ENCODE measurements at places on chromosomes 4 and X. TPM values are rescaled to one million over a fixed set of nuclear protein-coding genes. Genes with fewer than 3 reads are reported as not detected.

GRCh38 chr4:16106956-16107355, 23.1 kb upstream of the PROM1 start:
- no peak for DNase-seq

GRCh38 chr4:183610613-183611012, 48.4 kb downstream of the RWDD4 start:
- no peak for DNase-seq

DNA sequence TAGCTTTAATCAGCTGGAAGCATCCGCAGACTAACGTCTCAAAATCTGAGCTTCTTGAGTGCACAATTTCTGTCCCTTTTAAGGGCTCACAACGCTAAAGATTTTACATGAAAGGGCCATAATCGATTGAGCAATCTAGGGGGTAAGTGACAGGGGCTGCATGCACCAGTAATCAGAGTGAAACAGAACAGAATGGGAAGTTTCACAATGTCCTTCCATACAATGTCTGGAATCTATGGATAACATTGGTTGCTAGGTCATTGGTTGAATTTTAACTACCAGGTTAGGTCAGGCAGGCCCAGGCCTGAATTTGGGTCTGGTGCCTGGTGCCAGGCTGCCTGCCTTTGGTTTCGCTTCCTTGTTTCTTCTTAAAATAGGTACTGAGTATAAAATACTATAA, 42.0 kb upstream of the MTMR8 start:
- no peak for DNase-seq

DNA sequence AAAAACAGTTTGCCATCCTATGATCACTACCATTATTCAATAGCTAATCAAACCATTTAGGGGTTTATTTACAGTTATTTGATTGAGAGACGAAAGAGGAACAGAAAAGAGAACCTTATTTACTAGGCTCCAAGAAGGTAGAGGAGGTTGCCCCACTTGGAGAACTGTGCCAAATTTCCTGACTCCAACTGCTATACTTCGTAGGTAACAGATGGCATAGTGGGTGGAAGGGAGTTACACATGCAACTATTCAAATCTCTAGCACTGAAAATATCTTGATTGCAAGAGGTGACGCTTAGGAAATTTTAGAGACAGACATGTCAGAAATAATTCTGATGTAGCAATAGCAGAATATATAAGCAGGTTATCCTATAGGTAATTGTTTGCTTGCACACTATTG, 38.0 kb upstream of the TMPRSS11F start:
- DNase-seq, result no peak

DNA sequence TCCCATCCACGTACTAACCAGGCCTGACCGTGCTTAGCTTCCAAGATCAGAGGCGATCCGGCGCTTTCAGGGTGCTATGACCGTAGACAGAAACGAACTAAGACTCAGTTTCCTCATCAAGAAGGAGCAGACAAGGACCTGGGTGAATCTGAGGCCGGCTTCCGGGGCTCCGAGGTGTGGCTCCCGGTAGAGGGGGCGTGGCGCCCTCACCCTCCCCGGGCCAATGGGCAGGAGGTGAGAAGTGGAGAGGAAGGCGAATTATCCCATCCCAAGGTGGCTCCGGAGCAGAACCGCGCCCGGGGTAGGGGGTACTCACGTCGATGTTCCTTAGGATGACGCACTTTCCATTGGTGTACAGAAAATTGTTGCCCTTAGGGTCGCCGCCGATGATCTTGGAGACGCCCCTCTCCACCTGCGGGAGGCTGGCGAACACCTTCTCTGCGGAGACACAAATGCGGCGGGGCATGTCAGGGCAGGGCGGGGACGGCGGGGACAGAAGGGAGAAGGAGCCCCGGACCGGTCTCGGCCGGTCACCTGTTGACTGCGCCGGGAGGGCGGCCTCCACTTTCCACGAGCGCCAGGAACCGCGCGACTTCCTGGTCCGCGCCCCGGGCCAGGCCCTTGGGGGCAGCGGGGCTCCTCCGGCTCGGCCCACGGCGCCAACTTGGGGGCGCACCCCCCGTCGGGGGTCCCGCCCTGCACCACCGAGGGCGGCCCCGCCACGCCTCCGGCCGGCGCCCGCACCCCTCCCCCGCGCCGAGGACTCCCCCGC, 616 bp downstream of the WDR1 start:
- DNase-seq, result peak; percentile 22

DNA sequence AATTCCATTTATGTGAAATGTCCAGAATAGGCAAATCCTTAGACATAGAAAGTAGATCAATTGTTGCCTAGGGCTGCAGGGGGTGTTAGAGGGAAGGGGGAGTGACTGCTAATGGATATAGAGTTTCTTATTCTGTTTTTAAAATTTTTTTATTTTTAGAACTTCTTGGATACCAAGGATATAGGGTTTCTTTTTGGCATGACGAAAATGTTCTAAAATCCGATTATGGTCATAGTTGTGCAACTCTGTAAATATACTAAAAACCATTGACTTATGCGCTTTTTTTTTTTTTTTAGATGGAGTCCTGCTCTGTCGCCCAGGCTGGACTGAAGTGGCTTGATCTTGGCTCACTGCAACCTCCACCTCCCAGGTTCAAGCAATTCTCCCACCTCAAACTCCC, 125.2 kb upstream of the USP9X start:
- DNase-seq, result no peak

DNA sequence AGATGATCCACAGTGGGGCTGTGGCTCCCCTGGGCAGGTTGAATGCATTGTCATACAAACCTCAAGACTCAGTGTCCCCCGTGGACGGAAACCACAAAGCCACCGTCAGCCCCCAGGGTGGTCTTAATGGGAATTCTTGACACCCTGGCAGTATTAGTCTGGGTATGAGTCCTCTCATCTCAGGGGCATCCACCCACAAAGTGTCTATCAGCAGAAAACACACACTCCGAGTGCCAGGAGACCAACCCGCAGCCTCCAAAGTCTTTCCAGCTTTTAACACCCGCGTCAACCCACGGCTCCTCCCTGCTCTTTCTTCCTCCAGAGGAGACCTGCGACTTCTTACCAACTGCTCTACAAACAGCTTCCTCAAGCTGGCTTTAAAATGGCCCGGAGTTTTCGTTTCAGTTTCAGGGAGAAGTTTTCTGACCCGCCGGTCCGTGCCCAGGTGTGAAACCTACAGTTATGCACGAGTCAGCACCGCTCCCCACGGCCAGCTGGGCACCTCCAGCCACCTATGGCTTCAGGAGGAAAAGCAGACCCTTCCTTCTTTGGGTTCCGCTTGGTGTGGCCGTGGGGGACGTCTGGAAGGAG, 14.4 kb upstream of the ASMTL start:
- no peak for DNase-seq

DNA sequence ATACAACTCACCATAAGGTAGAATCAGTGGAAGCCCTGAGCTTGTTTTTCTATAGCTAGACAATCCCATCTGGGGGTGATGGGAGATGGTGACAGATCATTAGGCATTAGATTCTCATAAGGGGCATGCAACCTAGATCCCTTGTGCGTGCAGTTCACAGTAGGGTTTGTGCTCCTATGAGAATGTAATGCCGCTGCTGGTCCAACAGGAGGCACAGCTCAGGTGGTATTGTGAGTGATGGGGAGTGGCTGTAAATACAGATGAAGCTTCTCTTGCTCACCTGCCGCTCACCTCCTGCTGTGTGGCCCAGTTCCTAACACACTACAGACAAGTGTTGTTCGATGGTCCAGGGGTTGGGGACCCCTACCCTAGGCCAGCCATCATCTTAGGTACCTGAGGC, 5.9 kb upstream of the GATB start:
- DNase-seq, result no peak

DNA sequence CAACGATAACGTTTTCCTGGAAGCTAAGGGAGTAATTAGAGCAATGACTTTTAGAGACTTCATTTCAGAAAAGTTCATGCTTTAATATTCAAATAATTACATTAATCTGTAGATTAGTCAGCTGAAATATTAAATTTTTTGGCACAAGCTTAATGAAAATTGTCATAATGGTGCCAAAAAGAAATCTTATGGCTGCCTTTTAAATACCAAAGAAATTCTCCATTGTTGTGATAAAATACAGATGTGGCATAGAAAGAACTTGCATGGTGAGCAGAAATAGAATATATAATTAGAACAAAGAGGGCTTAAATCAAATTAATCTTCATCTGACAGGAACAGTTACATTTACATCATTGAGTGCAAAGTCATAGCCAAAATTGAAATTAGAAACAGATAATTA, 263.5 kb downstream of the AFF2 start:
- DNase-seq, result no peak

GRCh38 chrX:72662020-72662747, 51.9 kb downstream of the PHKA1 start:
- no peak for DNase-seq

DNA sequence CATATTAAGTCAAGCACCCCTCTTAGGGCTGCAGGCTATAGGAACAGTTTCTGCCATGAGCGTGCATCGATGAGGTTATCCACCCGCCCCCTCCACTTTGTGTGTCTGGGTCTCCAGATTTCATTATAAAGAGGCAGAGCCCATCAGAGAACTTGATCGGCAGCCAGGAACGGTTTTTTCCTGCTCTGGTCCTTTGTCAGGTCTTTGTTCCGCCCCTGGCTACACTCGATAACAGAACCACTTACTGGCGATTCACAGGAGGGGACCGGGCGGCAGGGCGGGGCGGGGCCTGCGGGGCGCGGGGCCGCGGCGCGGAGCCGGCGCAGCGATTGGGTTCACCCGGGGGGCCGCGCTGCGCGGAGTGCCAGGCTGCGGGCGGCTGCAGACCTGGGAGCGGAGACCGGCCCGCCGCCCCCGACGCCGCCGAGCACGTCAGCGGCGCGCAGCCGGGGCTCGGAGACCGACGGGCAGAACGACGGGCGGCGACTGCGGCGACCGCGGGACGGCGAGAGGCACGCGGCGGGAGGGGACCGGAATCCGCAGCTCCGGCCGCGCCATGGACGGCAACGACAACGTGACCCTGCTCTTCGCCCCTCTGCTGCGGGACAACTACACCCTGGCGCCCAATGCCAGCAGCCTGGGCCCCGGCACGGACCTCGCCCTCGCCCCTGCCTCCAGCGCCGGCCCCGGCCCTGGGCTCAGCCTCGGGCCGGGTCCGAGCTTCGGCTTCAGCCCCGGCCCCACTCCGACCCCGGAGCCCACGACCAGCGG, at the start of gene SLC10A4:
Gene SLC10A4, plus strand, starts transcription at position 338 of the 771 bp plus-strand sequence. Its CDS starts 219 bp downstream, at position 557.
- DNase-seq, result no peak

DNA sequence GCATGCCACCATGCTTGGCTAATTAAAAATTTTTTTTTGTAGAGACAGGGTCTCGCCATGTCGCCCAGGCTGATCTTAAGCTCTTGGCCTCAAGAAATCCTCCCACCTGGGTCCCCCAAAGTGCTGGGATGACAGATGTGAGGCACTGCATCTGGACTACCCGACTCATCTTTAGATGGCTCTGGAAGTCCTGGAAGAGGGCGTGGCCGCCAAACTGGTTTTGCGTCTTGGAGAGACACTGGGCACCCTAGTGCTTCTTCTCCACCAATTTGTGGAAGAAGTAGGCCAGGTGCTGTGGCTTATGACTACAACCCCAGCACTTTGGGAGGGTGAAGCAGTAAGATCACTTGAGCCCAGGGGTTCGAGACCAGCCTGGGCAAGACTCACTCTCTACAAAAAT, 47.6 kb downstream of the HOPX start:
- DNase-seq, result no peak

- DNase-seq, result no peak
Observed at GRCh38 chr4:63393544-63393943, 1015.7 kb downstream of the TECRL start.

DNA sequence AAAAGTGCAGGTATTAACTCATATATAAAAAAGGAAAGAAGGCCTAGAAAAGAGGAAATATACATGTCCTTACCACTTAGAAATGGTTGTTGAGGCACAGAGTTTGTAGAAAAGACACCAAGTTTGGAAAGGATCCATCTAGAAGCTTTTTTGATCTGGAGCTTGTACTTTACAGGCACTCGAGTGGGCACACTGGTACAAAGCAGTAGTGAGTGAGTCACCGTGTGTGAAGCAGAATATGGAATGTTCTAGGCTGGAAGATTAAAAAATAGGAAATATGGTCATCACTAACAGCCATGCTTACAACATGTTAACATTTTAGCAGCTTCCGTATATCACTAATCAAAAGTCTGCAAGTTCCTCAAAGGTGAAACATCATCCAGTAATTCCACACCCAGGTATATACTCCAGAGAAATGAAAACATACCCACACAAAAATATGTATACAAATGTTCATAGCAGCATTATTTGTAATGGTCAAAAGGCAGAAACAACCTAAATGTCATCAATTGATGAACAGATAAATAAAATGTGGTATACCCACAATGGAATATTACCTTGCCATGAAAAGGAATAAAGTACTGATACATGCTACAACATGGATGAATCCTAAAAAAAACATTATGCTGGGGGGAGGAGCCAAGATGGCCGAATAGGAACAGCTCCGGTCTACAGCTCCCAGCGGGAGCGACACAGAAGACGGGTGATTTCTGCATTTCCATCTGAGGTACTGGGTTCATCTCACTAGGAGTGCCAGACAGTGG, 69.5 kb downstream of the FRYL start:
- no peak for DNase-seq

DNA sequence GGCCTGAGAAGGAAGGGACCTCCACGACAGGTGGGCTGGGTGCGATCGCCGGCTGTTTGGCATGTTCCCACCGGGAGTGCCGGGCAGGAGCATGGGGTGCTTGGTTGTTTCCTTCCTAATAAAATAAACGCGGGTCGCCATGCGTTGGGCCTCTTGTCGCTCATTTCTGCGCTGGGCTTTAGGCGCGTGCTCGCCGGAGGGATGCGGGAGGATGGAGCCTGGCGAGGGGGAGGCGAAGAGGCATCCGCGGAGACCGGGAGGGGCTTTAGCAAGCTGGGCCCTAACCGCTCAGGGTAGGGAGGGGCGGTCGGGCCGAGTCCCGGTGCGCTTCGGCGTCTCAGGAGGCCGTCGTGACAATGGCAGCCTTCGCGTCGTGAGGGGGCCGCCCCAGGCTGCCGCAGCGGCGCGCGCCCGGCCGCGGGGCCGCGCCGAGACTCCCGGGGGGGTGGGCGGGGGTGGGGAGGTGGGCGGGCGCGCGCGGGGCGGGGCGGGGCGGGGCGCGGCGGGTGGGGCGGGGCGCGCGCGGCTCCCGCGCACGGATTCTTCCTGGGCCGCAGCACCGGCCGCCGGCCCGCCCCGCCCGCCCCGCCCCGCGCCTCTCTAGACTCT, 476 bp upstream of the GDI1 start:
- DNase-seq, result no peak

- no peak for DNase-seq
Observed at GRCh38 chr4:157004279-157005161, 32.9 kb upstream of the PDGFC start.

- DNase-seq, result no peak
Observed at GRCh38 chr4:78642934-78643333, 91.4 kb downstream of the ANXA3 start.

DNA sequence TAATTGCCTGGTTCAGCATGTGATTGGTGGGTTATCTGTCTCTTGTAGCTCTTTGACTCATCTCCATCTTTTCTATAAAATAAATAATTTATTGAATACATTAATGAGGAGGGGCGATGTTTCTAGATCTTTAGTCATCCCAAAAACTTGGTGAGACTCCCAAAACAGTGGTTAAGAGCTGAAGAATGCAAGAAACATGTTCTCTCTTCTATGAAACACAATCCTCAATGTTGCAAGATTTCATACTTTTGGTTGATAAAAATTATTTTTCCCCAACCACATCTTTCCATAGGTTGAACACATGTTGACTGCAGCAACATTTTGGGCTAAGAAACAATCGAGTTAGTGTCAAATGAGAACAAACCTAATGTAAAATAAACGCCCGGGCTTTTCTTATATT, 1.2 kb upstream of the TMEM47 start:
- DNase-seq, result no peak

The SLC16A2 gene
- 1.2 TPM for total RNA-seq

The KDR gene
- 0.10 TPM for total RNA-seq

The RBMXL3 gene
- not detected for total RNA-seq

The UGT2B10 gene
- total RNA-seq, result not detected

The SMIM10 gene
- 3.2 TPM for total RNA-seq
